ENCODE measurements at places on chromosomes 3 and 15.

DNA sequence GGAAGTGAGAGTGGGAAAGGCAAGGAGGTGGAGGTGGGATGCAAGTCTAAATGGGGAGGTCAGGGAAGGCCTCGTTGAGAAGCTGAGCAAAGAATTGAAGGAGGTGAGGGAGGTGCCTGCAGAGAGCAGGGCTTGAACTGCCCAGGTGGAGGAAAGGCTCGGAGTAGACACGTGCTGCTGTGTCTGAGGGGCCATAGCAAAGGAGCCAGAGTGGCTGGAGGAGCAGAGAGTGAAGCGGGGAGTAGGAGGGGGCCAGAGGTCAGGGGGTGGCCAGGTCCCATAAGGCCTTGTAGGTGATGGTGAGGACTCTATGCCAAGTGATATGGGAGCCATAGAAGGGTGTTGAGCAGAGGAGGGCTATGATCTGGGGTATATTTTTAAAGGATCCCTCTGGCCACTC, 21.4 kb upstream of the HRH1 start:
- DNase-seq = no peak

GRCh38 chr15:92451225-92451825, 57.6 kb downstream of the ST8SIA2 start:
- DNase-seq = no peak

DNA sequence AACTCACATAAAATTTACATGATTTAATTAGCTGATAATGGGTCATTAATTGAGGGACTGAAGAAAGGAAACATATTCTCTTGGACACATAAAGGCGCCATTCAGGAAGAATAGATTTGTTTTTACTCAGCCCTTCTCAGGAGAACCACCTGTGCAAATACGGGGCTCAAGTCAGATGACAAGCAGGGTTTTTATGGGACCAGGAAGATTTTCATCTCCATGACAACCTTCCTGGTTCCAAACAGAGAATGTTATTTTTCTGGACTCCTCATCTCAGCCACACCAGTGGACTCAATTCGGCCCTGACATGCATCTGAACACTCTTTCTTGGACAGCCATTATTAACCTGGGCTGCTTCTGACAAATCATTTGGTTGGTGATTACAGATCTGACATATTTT, 120.5 kb downstream of the PDZRN3 start:
- DNase-seq = no peak

DNA sequence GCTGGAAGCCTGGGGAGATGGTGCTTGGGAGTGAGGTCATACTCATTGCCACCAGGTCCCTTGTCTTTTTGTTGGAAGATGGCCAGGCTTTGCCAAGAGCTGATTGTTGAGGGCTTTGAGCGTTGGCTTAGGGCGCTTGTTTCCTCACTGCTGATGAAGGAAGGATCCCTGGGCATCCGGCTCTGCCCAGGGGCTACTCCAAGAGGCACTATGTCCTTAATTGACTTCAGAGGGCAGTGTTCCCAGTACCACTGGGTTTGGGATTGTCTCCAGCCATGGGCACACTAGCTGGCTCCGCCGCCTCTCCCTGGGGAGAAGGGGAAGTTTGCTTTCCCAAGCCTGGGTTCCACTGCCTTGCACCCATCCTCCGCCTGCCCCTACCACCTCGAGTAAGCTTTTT, 57.2 kb upstream of the RGMA start:
- no peak for DNase-seq

- DNase-seq = no peak
Measured at GRCh38 chr15:58992181-58992580, 4.7 kb downstream of the RNF111 start.

DNA sequence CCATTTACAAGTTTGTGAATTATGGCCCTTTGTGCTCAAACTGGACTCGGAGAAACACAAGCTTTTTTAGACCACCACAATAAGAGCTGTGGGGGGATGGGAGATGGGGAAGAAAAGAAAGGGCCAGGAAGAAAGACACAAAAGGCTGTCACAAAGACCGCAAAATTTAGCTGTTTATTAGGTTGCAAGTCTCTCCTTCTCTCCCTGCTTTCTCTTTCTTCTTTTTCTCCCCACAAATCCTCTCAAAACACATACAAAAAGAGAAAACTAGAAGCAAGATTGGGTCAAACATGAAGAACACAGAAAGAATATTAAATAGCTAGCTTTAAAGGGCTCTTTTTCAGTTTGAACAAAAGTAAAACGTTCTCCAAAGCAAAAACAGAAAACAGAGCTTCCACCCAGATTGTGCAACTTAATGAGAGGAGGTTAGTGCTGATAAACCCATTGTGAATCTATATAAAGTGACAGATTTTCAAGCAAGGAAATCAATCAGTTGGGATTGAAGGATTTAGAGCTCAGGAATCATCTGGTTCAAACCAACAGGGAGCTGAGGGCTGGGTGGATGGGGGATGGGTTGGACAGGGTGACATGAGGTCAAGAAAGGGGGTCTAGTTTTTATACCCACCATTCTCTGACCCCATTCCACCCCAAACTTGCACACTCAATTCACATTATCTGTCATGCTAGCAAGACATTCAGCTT, 87.3 kb downstream of the DHX30 start:
- DNase-seq = no peak

DNA sequence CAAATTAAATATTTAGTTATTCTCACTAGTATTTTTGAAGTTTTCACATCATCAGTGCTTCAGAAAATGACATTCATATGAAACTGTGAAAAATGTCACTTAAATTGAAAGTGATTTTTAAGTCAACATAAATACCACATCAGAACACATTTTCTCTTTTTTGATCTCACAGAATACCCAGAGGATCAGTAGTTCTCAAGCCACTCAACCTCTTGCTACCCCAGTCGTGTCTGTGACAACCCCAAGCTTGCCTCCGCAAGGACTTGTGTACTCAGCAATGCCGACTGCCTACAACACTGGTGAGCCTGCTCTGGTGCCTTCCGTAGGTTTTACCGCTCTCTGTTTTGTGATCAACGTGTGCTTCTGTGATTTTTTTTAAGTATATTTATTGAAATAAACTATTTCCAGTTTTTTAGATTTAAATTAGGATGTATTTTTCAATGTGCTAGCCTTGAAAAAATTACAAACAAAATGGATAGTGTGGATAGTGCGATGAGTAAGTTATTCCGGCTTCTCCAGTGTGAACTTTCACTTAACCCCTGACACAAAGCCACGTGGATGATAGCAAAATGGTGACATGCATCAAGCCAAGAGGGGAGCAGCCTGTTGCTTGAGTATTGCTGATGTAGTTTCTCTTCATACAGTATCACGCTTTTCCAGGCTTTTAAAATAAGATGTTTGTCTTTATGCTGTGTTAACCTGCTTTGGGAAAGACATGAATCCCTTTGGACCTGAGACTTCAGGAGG, 26.5 kb downstream of the LYSMD4 start:
- DNase-seq = no peak

GRCh38 chr3:152019508-152019907, 146.1 kb downstream of the SUCNR1 start:
- no peak for DNase-seq

DNA sequence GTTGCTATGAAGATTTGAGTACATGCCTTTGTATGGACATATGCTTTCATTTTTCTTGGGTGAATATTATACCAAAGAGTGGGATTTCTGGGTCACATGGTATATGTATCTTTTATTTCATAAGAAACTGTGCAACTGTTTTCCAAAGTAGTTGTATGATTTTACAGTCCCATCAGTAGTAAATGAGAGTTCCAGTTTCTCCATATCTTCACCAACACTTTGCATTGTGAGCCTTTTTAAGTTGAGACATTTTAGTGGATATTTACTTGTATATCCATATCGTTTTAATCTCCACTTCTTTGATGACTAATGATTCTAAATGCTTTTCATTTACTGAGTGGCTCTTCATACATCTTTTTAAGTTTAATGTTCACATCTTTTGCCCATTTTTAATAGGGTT, 20.3 kb downstream of the MEF2A start:
- DNase-seq = no peak

DNA sequence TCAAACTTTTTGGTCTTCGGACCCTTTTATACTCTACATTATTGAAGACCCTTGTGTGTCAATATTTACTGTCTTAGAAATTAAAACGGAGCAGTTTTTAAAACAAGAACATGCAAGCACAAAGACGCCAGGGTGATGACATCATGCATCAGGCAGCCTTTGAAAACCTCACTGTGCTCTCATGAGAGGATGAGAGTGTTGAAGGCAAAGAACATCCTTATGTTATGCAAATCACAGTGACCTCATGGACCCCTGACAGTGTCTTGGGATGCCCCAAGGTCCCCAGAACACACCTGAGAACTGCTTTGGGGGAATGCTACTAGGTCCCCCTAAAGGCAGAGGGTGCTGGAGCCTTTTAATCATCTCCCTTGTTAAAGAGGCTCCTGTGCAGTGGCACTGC, 51.6 kb downstream of the CHDH start:
- DNase-seq = no peak

- no peak for DNase-seq
Measured at GRCh38 chr3:187798126-187798525, 52.9 kb upstream of the BCL6 start.

All from CD8-positive, alpha-beta memory T cell (primary cell).